ENCODE measurements at places on chromosomes 3 and 15.
A peak's percentile ranks its signal among the peaks of the same experiment; 100 is the strongest.

DNA sequence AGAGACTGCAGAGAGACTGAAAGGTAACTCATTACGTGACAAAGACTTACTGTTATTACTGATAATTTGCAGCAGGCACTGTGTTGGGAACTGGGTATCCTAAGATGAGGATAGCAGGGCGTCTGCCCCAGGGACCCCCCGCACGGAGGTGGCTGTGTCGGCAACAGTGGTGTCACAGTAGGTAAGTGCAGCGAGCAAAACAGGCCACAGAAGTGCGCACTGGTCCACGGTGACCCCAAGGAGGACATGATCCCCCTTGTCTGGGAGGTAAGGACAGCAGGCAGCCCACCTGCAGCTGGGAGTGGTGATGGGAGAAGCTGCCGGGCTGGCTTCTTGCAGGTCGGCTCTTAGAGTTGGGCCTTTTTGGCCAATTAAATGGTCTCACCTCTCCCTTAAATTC lies 82.9 kb downstream of the FAM43A start:
- DNase-seq, result no peak

DNA sequence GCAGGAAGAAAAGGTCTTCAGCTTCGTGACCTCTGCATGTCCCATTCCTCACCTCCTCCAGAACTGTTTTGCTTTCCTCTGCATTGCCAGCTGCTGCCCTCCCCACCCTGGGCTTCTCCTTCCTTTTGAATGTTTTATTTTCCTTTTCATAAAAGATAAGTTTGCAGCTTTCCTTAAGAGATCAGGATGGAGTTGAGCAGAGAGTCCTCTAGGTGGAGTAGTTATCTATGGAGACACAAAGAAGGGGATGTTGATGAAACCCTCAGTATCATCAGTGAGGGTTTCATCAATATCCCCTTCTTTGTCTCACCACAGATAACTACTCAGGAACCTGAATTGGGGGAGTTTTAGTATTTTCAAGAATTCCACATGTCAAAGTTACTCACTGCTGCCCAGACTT lies 19.0 kb upstream of the SLC25A36 start:
- no peak for DNase-seq

DNA sequence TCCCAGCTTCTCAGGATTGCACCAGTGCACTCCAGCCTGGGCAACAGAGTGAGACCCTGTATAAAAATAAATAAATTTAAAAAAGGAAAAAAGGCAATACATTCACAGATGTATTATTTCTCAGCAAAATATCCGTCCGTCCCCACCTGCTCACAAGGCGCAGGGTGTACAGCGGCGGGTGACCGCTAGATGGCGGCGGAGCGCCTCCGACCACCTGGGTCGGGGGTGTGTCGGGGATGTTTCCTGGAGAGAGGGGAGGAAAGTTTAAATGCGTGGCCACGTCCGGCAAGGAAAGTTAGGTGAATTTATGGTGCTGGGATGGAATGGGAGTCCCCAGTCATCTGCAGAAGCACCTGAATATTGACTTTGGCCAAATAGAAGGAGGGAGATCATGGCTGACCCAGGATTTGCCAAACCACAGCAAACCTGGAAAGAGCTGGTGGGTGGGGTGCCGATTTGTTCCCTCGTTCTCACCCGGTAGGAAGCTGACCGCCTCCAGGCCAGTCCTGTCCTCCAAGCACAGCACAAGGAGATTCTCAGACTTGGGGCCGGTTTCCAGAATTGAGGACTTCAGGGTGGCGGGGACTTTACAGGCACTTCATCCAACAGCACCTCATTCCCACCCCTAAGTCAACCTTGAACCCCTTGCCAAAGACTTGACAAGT lies 88.3 kb downstream of the TMEM266 start:
- DNase-seq, result peak; percentile 79

DNA sequence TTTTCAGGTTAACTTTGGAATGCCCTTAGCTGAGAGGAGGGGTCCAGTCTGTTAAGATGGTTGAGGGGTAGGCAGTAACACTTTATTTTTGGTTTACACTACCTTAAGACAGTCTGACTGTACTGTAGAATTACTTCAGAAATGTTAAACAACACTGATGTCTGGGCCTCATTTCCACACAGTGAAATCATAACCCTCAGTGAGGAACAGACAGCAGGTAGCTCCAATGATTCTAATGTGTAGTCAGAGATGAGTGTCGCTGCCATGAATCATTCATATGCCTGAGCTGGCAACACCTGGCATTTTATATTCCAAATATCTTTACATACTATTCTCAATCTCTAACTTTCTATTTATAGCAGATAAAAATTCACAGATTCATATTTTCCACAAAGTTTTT lies 37.3 kb upstream of the POU1F1 start:
- no peak for DNase-seq

DNA sequence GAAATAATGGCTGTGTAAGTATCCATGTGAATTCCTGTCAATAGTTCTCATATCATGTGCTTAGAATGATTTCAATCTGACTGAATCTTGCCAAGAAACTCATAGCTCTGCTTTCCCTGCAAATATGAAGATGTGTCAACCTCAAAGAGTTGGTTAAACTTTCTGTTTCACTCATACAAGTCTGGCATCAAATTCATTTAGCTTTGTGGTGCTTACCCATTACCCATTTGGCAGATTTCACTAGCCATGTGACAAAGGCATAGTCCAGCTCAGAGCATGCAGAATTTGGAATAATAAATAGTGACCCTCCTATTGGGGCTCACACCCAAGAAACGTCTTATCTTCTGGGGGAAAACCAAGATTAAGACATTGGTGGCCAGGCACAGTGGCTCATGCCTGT lies 256.6 kb upstream of the TPRG1 start:
- no peak for DNase-seq

DNA sequence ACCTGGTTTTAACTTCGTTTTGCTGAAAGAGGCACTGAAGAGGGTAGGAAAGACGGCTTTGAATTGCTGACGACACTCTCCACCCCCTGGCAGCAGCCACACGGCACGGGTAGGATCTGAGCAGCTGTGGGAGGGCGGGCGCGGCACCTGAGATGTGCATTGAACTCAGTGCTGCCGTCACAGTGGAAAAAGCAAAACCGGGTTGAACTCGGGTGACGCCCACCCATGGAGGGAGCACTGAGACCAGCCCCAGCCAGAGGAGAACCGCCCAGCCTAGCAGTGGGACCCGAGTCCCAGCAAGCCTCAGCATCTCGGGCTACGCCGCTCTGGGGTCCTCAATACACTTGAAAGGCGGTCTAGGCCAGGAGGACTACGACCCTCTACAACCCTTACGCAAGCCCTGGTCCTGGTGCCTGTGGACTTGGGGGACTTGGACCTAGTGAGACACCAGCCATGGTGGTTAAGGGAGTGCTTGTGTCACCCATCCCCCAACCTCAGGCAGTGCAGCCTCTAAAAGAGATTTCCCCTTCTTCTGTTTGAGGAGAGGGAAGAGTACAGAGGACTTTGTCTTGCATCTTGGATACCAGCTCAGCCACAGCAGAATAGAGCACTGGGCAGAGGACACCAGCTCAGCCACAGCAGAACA lies 50.0 kb upstream of the RPL35A start:
- no peak for DNase-seq

DNA sequence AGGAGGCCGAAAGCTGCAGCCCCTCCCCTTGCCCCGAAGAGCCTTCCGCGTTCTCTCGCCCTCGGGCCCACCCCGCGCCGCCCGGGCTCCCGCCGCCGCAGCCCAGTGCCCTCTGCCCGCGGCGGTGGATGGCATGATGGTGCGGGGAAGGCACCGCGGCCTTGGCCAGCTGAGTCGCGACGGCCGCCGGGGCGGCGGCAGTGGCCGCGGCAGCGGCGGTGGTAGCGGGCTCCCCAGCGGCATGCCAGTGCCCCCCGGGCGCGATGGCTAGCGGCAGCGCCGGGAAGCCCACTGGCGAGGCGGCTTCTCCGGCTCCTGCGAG lies 1.2 kb downstream of the TLNRD1 start:
- DNase-seq, result no peak

- no peak for DNase-seq
Observed at GRCh38 chr3:124373524-124373923, 356.7 kb upstream of the UMPS start.

DNA sequence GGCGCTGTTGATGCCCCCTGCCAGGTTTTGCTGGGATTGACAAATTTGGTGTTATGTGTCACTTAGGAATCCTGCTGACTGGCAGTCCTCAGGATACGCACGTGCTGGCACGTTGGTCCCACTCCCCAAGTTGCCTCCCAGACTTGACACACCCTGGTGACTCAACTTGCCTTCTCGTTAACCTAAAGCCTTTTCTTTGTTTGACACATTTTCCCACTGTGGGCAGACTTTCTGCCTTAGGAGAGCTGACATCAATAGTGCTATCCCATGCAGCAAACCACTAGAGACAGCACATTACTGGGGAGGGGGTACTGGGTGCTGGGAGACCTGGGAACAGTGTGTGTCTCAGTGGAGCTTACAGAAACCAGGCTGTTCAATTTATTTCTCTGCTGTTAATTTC lies 104.3 kb downstream of the OXNAD1 start:
- DNase-seq, result no peak

GRCh38 chr15:67019884-67020520 lies 45.4 kb upstream of the SMAD3 start:
- no peak for DNase-seq

All from stimulated activated CD4-positive, alpha-beta T cell treated with anti-CD3 and anti-CD28 coated beads, Interleukin-12 subunit alpha, Interleukin-12 subunit beta, amount 100 ng/mL, for 48 hours (primary cell).